AG10803 (cell line): ENCODE measurements at places on chromosomes 11 and 22.
A peak's percentile ranks its signal among the peaks of the same experiment; 100 is the strongest.

GRCh38 chr11:86101941-86102407 lies 33.1 kb upstream of the PICALM start:
- peak; percentile 47 for DNase-seq

GRCh38 chr11:125435461-125436238 lies 60.4 kb downstream of the FEZ1 start:
- DNase-seq, result no peak

- DNase-seq, result no peak
These were observed 35.0 kb downstream of the TPBGL start for GRCh38 chr11:75275581-75275980.

GRCh38 chr11:9313648-9314290 lies 624 bp downstream of the TMEM41B start:
- DNase-seq, result peak; percentile 9

DNA sequence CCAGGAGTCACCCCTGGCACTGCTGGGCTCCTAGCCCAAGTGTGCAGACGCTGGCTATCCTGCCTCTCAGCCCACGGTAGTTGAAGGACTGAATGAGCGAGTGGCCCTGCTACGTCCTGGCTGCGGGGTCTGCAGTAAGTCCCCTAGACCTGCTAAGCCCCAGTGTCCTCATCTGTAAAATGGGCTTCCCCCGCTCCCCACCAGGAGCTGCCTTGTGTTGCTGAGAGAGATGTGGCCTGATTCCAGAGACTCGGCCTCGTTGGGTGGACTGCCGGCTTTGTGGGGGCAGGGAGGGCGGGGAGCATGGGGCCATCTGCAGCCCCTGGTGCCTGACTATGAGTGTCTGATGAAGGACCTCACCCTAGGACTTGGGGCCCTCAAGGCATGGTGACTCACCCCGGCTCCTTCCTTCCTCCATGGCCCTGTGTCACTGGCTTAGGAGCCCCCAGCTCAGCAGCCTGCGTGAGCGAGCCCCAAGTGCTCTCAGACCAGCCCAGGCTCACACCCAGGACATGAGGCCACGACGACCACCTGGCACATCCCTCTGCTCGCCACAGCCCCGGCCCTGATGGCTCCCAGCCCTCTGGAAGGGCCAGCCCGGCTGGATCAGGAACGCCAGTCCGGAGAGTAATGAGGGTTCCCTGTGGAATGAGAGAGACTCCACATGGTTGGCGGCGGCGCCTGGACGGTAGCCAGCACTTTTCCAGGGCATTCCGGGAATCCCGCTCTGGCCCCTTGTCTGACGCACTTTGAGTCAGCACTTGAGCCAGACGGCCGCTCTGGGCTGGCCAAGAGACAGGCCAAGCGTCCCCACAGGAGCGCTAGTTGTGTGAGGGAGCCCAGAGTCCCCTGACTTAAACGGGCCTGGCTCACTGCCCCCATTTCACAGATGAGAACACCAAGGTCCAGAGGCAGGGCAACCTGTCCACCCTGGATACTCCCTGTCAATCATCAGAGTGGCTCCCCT lies 50.5 kb upstream of the SHISAL1 start:
- peak; percentile 98 for DNase-seq

GRCh38 chr11:124846070-124846673 lies 19.1 kb upstream of the ROBO3 start:
- DNase-seq, result no peak

DNA sequence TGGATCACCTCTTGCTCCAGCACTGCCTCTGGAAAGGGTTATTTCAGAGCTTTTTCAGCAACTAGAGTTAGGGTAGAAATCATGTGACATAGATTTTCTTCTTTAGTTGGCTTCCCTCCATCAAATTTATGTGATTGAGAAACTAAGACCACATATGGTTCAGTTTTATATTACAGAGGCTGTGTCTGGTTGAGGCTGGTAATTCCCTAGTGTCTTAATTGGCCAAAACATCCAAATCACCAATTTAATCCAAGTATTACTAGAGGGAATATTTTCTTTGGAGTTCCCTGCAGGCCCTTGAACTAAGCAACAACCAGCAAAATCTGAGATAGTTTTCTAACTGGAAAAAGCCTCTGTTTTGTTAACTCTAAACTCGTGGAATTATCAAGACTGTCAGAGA lies 136.3 kb downstream of the ARHGAP42 start:
- peak; percentile 82 for DNase-seq

- DNase-seq, result no peak
These were observed 662 bp upstream of the TRIM3 start for GRCh38 chr11:6474413-6474792.

- DNase-seq, result no peak
These were observed at the start of gene MYO7A for GRCh38 chr11:77127920-77128691. MYO7A (plus strand) TSS chr11:77128246; CDS start chr11:77130635, 2,389 bp downstream.

- no peak for DNase-seq
These were observed 6.5 kb downstream of the TMEM258 start for GRCh38 chr11:61785837-61786402.

DNA sequence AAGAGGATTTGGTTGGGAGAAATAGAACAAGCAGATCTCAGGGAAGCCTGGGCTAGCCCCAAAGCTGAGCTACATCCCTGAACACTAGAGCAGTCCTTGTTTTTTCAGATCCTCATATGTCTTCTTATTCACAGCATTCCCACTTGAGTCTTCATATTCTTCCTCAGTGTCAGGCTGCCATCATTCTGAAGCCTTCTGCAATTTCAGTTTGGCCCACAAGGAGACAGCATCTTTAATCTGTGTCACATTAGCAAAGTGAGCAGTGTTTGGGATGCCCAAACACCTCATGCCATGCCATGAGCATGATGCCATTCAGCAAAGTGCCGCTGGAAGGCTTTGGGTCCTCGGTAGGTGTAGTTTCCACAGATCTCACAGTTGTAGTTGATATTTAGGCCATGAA lies 56.6 kb downstream of the SCN3B start:
- DNase-seq, result no peak

- DNase-seq, result peak; percentile 84
These were observed 25.2 kb downstream of the CWC15 start for GRCh38 chr11:94948070-94948617.

DNA sequence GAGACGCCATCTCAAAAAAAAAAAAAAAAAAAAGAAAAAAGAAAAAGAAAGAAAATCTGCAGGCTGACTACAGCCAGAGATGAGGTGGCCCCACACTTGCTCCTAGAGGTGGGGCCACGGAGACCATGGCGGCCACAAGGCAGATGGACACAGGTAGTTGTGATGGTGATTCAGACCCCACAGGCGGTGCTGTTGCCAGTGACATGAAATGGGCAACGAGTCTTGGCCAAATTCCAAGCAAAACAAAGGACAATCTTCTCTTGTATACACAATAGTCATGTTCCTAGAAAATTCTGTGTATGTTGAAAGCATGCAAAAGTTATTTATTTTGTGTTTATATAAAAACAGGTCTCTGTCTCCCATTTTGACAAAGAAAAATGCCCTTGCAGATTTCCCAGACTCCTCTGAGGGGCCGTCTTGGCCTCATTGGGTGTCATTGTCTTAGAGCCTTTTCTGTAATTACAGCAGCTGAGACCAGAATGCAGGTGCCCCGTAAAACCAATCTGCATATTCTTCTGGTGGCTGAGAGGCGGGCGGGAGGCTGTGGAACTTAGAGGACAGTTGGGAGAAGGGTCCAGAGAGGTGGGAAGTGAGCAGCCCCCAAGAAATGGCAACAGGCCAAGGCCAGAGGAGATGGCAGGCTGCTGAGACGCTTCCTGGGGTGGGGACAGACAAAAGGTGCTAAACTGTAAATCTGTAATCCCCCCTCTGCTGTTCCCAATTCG lies 22.5 kb upstream of the DAGLA start:
- DNase-seq, result no peak

- no peak for DNase-seq
These were observed 2.8 kb upstream of the TTC12 start for GRCh38 chr11:113311536-113311935.
